GOT3 (cell line): ENCODE measurements at places on chromosomes 16 and 17.
A peak's percentile ranks its signal among the peaks of the same experiment; 100 is the strongest.

DNA sequence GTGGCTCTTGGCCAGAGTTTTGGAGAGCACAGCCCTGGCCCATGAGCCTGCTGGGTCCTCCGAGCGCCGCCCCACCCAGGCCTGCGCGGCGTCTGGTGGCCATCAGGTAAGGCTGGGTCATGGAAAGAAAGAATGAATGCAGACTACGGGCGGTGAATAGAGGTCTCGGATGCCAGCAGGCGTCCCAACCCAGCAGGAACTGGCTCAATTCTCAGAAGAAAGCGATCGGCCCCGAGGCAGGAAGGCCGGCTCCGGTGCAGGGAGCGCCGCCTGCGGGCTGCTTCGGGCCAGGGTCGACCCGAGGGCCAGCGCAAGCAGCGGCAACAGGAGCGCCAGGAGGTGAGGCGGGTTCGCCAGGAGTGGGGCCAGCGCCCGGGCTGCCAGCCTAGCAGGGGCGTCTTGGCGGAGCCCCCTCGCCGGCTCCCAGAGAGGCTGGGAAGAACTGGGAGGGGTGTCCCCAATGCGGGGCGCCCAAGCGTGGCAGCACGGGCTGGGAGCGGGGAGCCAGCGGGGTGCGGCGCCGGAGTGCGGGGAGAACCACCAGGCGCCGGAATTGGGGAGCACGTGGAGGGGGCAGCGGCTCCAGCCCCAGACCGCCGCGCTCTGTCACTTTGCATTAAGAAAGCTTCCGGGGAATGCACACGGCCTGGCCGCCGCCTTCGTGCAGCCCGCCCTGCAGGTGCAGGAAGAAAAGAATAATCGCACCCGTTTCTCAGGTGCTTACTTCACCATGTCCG, 7.1 kb upstream of the TMC5 start:
- no peak for DNase-seq

GRCh38 chr17:77470800-77471733, 330.3 kb downstream of the SEC14L1 start:
- DNase-seq = no peak

GRCh38 chr17:37770631-37771518, 26.0 kb upstream of the HNF1B start:
- DNase-seq = peak; percentile 28

- DNase-seq = no peak
Measured at GRCh38 chr17:54901230-54901822, 674 bp downstream of the TOM1L1 start.

DNA sequence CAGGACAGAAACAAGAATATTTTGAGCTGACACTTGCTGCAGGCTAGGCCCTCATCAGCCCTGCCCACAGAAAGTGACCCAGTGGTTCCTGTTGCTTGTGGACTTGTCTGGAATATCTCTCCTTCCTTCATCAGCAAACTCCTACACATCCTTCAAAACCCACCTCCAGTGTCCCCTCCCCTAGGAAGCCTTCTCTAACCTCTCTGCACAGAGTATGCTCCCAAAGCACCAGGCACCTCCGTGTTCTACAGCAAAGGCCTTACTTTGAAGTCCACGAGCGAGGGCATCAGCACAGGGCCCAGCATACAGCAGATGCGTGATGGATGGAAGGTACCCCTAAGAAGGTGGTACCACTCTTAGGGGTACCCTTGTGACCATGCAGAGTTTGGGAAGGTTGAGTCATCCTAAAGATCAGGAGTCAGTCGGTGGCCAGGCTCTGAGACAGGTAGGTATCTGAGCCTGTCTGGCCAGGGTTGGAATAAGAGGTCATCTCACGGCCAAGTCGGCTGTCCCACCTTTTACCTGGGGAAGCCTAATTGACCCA, 2.0 kb downstream of the CCDC102A start:
- no peak for DNase-seq

GRCh38 chr17:57106836-57107497, 21.9 kb downstream of the AKAP1 start:
- no peak for DNase-seq
